ENCODE measurements at places on chromosomes 2 and 18. TPM values are rescaled to one million over a fixed set of nuclear protein-coding genes. Genes with fewer than 3 reads are reported as not detected.

DNA sequence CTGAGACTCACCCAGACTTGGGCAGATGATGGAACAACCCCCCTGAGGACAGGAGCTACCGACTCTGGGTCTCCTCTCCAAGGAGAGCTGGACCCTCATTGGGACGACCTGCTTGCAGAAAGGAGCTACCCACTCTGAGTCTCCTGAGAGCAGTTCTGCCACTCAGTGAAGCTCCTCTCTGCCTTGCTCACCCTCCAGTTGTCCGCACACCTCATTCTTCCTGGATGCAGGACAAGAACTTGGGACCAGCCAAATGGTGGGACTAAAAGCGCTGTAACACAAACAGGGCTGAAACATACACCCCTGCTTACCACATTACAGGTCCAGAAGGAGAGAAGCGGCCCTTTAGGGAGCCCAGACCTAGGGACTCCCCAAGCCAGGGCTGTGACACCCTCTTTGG lies 124.9 kb upstream of the CCDC150 start:
- H3K27ac ChIP-seq: no peak overlapping the region
- DNase-seq: no peak
- no peak overlapping the region for H3K4me3 ChIP-seq
- no peaks in the 10 kb centered on the region for H3K36me3 ChIP-seq

DNA sequence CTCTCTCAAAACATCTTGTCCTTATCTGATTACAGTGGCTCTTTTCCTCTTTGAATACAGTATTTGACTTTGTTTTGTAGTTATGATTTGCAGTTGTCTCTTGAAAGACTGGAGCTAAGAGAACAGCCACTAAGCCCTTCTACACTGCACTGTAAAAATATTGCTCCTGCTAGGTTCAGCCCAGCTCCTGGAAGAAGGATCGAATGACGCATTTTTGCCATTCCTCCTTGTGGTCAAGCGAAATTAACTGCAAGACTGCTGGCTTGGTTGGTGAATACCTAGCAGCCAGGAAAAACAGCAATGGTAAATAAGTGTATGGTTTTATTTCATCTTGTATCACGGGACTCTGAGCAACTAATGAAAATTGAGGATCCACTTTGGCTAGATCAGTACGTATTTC lies 407.8 kb upstream of the CDH2 start:
- H3K4me1 ChIP-seq: no peaks in the 10 kb centered on the region
- no peak overlapping the region for H3K27ac ChIP-seq

GRCh38 chr2:58629545-58630119 lies 388.5 kb upstream of the FANCL start:
- no peak overlapping the region for H3K4me3 ChIP-seq
- no peaks in the 10 kb centered on the region for H3K4me1 ChIP-seq
- H3K27ac ChIP-seq: no peak overlapping the region
- H3K36me3 ChIP-seq: no peaks in the 10 kb centered on the region

- H3K4me3 ChIP-seq: no peak overlapping the region
- DNase-seq: peak; percentile 12
- H3K36me3 ChIP-seq: no peaks in the 10 kb centered on the region
- H3K4me1 ChIP-seq: no peaks in the 10 kb centered on the region
- H3K27ac ChIP-seq: no peak overlapping the region
These were observed 18.3 kb upstream of the SMAD4 start for GRCh38 chr18:51011709-51012108.

Gene ABCG8
- total RNA-seq: not detected

Gene CXCR4
- total RNA-seq: 27.2 TPM

DNA sequence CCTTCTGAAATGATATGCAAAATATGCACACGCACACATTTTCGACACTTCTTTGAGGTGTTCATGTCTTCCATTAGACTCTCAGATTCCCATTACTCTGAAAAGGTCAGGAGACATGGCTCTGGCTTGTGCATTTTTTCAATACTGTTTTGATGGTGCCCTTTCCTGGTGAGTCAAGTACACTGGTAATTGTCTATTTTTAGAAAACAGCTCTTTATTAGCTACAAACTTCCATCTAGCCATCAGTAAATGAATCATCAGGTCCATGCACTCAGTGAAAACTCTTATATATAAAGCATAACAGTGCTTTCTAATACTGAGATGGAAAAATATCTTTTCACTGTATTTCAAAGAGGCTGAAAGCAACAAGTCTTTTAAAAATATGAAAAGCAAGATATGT lies 194.9 kb downstream of the GALNT1 start:
- H3K27me3 ChIP-seq: no peaks in the 10 kb centered on the region
- no peak overlapping the region for H3K4me3 ChIP-seq
- H3K4me1 ChIP-seq: no peaks in the 10 kb centered on the region
- no peak overlapping the region for H3K27ac ChIP-seq
- no peaks in the 10 kb centered on the region for H3K36me3 ChIP-seq

Gene DUSP2
- 45.7 TPM for total RNA-seq

DNA sequence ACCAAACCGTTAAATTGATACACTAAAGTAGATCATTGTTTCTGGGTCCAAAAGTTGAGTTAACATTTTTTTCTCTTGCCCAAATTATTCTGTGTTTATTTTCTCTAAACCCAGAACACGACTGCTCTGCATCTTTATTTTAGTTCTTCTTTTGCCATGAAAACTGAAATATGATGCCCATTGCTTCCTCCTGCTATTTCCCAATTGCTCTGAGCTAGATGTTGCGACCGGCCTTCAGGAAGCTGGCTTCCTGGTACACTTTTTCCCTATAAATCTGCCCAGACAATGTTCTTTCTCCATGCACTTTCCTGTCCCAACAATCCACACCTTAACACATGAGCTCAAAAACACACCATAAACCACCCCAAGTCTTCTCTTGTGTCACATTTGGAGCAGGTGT lies 501.4 kb downstream of the FBXO15 start:
- no peak for DNase-seq
- no peaks in the 10 kb centered on the region for H3K4me1 ChIP-seq
- H3K27me3 ChIP-seq: no peaks in the 10 kb centered on the region
- H3K4me3 ChIP-seq: no peak overlapping the region

Gene RTP5
- total RNA-seq: 0.28 TPM

- no peaks in the 10 kb centered on the region for H3K36me3 ChIP-seq
- no peaks in the 10 kb centered on the region for H3K27me3 ChIP-seq
- H3K4me3 ChIP-seq: no peak overlapping the region
- H3K4me1 ChIP-seq: no peaks in the 10 kb centered on the region
- no peak overlapping the region for H3K27ac ChIP-seq
These were observed 126.9 kb upstream of the NCK2 start for GRCh38 chr2:105617631-105618350.

Gene SERPINB3
- total RNA-seq: 8.8 TPM

Gene RAD51AP2
- 4.2 TPM for total RNA-seq

DNA sequence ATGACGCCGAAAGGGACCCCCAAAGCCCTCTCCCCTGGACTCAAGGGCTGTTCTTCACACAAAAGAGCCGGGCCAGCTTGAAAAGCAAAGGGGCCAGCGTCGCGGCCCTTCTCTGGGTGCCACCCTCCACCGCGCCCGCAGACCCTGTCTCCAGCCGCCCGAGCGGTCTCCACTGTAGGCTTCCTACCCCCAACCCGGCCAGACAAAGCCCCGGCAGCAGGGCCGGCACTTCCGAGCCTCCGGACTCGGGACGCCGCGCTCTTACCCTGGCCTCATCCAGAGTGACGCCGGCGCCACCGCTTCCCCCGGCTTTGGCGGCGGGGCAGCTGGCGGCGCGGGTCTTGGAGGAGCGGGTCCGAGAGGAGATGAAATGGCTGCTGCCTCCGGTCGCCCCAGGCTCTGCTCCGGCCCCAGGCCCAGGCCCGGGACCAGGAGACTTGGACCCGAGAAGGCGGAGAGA lies 603 bp downstream of the ATAD2B start:
- H3K27me3 ChIP-seq: no peaks in the 10 kb centered on the region
- peaks cover 4% of the 10 kb centered on the region for H3K4me1 ChIP-seq
- peak overlapping the region; percentile 98 for H3K27ac ChIP-seq
- H3K4me3 ChIP-seq: peak overlapping the region; percentile 81

DNA sequence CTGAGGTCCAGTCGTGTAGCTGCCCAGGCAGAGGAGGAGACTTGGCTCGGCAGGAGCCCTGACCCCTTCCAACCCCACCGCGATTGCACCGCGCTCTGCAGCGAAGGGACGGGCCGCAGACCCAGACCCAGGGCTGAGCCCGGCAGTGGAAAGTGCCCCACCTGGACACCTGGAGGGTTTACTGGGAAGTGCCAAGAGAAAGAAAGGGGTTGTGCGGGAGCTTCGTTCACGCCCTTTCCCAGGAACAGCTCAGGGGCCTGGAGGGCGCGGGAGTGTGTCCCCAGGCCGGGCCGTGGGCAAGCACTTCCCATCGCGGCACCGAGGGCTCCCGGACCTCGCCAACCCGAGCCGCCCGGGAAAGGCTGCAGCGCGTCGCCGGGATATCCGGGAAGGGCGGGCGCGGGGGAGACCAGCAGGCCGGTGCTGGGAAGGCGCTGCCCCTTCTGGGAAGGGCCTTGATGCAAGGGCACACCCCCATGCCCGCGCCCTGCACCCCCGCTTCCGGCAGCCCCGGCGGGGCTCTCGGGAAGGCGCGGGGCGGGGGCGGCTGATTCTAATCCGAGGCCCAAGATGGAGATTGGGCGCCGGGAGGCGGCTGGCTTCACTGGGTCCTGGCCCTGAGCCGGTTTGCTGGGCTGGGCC lies 36.1 kb upstream of the MRPL33 start:
- H3K4me3 ChIP-seq: peak overlapping the region; percentile 25
- DNase-seq: peak; percentile 81

DNA sequence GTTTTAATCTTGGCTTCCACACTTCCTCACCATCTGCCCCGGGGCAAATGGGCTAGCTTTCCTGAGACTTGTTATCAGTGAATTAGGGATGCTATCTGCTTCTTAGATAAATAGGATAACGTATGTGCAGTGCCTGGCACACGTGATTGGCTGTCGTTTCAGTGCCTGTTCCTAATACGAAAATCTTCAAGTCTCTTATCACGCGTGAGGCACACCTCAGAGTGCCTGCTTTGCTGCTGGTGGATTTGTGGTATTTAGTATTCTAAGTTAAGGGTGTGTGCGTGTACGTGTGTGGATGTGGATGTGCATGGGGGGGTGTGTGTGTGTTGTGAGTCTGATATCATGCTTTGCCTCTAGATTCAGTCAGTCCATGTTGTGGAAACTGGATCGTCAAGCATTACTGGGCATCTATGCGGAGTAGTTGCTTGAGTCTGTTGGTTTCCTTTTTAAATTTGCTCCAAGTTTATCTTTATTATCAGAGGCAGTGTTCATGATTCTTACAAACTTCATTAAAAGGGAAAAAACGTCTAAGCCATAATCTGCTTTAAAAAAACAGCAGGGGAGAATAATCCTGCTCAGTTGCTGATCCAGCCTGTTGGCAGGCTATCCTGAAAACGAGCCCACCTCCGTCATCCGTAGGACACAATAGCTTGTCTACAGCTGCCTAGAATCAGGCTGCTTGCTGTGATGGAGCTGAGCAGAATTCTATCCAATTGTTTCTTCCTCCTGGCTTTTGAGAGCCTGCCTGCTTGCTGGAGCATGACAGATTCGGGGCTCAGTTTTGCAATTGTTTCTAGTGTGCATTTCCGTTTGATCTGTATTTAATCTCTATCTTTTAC lies 6.6 kb downstream of the SH3RF3 start:
- DNase-seq: no peak
- no peaks in the 10 kb centered on the region for H3K36me3 ChIP-seq
- no peak overlapping the region for H3K4me3 ChIP-seq
- no peaks in the 10 kb centered on the region for H3K27me3 ChIP-seq

- no peak for DNase-seq
- no peaks in the 10 kb centered on the region for H3K27me3 ChIP-seq
- H3K36me3 ChIP-seq: no peaks in the 10 kb centered on the region
- H3K27ac ChIP-seq: peak within 1 kb of the TSS; percentile 72
These were observed at the start of gene HOXD8 for GRCh38 chr2:176128982-176129796. TSS of gene HOXD8 (plus strand) at chr2:176129705. CDS start at chr2:176130367, 662 bp downstream.

- H3K36me3 ChIP-seq: no peaks in the 10 kb centered on the region
- no peak for DNase-seq
- no peaks in the 10 kb centered on the region for H3K4me1 ChIP-seq
- H3K27ac ChIP-seq: no peak overlapping the region
- H3K4me3 ChIP-seq: no peak overlapping the region
These were observed 50.6 kb upstream of the RNF152 start for GRCh38 chr18:61943175-61943964.

DNA sequence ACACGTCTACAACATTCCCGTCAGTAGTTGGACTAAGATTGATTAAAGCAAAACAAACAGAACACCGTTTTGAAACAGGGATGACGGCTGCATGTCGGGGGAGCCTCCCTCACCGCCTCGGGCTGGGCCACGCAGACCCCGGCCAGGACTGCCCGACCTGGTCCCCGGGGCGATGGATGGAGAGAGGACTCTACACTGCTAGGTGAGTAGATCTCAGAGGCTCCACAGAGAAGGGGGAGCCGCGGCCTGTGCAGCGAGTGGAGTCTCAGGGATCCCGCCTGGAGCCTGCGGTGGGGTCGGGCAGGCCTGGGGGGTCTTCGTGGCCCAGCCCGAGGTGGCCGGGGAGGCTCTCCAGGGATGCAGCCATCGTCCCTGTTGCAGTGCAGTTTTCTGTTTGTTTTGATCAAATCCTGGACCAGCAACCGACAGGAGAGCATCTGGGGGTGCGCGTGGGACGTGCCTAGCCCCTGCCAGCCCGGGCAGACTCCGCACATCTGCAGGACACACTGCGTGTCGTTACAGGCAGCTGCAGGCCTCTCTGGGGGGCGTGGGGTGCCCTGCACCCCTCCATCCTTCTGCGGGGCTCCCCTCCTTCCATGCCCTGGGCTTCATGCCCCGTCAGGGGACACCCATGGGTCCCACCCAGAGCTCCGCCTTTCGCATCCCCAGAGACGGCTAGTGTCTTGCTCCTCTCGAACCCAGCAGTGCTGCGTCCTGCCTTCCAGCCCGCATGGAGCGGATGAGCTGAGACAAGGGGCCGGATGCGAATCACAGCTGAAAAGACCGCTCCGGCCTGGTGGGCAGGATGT lies 143.6 kb downstream of the RTP5 start:
- H3K27ac ChIP-seq: no peak overlapping the region
- DNase-seq: no peak

- no peaks in the 10 kb centered on the region for H3K27me3 ChIP-seq
- H3K36me3 ChIP-seq: no peaks in the 10 kb centered on the region
- no peaks in the 10 kb centered on the region for H3K4me1 ChIP-seq
These were observed 6.4 kb upstream of the PSD4 start for GRCh38 chr2:113167115-113167932.

Gene TCF7L1
- 2.6 TPM for total RNA-seq

Measured in prostate gland (tissue), 2 donors.